ENCODE measurements at places on chromosomes 2 and 18.

DNA sequence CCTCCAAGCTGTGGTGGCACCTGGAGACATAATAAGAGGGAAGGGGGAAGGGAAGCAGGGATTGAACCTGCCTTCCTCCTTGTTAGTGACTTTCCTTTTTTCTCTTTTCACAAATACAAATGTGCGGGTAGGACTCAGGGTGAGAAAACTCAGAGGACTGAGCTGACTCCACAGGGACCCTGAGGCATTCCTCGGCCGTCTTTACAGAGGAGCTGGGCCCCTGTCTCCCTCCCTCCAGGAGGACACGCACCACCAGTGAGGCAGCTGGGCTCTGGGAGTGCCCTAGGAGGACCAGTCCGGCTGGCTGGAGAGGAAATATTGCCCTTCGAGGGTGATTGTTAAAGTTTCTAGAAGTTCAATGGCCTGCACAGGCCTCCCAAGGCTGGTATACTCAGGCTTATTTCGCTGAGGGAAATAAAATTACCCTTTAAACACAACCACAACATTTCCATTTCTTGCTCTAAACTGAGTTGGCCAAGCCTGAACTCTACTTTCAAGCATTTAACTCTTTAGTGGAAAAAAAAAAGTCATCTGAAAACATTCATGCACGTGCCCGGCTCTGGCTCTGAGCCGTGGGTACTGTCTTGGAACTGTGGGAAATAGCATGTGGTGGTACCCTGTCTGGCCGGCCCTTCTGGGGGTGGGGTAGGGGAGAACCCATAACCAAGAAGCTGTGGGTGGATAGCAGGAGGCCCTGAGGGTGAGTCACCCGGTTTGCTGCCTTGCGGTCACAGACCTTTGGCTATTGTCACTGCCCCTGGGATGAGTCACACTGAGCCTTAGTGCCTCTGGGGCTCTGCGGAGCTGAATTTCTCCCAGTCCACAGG lies 116.0 kb downstream of the COPS8 start:
- peak; percentile 96 for DNase-seq

DNA sequence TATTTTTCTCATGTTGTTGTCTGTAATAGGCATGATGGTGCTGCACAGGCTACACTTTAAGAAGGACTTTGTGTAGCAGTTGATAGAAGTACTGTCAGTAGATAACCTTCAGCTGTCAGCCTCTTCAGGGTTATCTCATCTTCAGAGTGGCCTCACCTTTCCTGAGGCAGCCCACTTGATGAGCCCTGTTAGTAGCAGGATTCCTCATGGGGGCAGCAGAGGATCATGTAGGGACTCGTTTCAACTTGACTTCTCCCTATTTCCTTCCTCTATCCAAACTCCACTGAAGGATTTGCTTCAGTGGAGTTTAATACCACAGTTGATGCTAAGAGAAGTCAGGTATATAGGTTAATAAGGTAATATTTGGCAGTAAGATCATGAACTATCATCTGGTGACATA lies 530.3 kb upstream of the FSIP2 start:
- DNase-seq = no peak

- DNase-seq = no peak
Observed at GRCh38 chr2:234797566-234798250, 154.1 kb upstream of the SH3BP4 start.

- DNase-seq = no peak
Observed at GRCh38 chr18:64436111-64436510, 287.2 kb upstream of the LINC00305 start.

DNA sequence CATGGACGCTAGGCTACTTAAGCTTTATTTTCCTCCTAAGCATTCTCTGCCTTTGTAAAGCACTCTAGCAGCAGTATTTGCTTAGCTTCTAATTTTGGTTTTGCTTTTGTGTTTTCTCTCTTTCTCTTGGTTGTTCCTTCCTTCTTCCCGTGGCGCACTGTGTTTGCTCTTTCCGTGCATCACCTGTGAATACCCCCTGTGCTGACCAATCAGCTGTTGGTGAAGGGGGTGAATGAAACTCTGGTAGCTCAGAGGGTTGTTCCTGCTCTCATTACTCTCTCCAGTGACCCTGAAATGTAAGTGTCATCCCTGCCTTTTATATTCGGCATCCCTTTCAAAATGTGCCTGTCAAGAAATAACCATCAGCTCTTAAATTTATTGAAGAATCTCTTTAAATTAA lies 45.5 kb upstream of the TNFRSF11A start:
- DNase-seq = no peak

- no peak for DNase-seq
Observed at GRCh38 chr2:85668009-85668856, at the start of gene SFTPB. Gene SFTPB (minus strand): TSS chr2:85668199. CDS start chr2:85668183, 16 bp downstream.

GRCh38 chr18:22800551-22800951 lies 132.6 kb upstream of the RBBP8 start:
- peak; percentile 24 for DNase-seq

GRCh38 chr2:179273461-179273962 lies 8.9 kb upstream of the SESTD1 start:
- DNase-seq = no peak

- DNase-seq = no peak
Observed at GRCh38 chr2:118687192-118687591, 160.3 kb downstream of the EN1 start.

DNA sequence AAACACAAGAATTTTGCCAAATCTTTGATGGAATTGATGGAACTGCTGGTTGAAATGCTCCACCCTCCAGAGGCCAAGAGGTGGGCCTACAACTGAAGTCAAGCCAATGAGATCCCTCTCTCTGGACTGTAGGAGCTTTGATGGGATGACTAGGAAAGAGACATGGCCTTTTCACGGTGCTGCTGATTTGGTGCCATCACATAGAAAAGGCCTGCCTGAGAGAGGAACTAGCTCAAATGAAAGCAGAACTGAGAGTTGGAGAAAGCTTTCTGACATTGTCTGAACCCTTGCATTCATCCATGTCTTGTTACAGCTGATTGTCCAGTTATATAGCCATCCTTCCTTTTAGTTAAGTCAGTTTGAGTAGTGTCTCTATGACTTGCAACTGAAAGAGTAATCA lies 283.8 kb upstream of the LYPD1 start:
- no peak for DNase-seq

GRCh38 chr2:8632755-8633154 lies 49.1 kb upstream of the ID2 start:
- DNase-seq = no peak

GRCh38 chr2:135219226-135219625 lies 167.1 kb downstream of the RAB3GAP1 start:
- DNase-seq = no peak

DNA sequence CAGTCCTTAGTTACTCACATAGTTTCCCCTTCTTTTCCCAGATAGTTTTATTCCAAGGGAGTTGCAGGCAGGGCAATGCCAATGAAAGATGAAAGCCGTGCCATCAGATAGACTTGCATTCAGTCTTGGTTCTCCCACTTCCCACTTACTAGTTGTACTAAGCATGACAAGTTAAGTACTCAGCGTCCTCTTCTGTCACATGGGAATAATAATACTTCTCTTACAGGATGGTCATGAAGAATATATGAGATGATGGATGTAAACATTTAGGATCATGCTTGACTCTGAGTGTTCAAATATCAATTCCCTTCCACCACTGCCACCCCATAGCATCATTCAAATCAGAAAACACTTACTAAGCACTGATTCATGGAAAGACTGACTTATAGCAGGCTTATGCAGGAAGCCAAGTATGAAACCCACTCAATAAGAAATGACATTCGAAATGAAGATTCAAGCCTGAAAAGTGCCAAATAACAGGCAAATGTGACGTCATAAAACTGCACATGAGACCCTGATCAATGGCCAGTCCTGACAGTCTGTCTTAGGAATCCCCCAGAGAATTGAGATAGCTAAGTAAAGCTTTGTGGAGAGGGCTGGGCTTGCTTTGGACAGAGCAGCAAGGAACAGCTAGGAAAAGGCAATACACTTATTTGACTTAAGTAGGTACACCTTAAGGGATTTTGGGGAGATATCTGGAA lies 11.1 kb upstream of the EVA1A start:
- no peak for DNase-seq

DNA sequence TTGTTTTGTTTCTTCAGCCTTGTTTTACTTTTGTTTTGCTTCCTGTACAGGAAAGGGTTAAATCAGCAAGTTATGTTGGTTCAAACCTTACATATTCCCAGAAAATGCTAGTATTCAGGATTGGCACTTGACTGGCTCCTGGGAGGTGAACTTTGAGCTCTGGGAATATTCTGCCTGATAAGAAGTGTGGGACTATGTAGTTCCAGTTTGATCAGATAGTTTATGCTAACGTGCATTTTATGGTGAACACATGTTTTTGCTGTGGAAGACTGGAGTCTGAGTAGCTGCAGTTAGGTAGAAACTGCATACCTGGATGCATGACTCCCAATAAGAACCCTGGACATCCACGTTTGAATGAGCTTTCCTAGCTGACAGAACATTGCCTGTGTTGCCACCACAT lies 603.1 kb upstream of the HS6ST1 start:
- DNase-seq = no peak

GRCh38 chr2:72131916-72132841 lies 15.5 kb downstream of the CYP26B1 start:
- no peak for DNase-seq

DNA sequence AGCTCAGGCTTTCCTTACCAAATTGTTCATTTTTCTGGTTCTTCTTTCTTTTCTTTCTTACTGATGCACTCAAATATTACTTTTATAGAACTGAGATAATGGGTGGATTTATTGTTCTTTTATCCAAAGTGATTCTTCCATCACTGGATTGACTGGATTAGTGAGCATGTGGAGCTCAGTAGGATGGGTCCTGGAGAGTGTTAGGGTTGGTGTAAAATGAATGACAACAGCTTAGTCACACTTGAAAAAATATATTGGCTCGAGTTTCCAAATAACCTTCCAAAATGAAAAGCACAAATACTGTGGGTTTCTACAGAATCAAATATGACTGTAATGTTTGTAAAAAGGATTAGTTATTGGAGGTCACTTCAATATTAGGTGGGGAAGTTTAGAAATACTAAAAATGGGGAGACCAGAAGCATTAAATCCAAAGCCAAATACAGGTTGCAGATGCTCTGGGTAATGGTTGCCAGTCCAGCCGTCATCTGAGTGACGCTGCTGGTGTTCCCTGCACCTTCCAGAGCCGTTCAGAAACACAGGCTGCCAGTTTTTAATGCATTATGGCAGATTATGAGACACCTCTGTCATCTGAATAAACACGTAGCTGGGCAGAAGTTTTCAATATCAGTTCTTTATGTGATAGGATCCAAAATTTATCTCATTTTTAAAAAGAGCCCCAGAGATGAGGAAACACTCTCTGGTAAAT lies 294.8 kb upstream of the NRP2 start:
- no peak for DNase-seq

- DNase-seq = no peak
Observed at GRCh38 chr2:84800194-84800805, 80.6 kb downstream of the TRABD2A start.

All from skeletal muscle cell (primary cell).